Brain pericyte (primary cell): ENCODE measurements at places on chromosomes 13 and 19.

- DNase-seq = no peak
Measured at GRCh38 chr13:111168107-111168506, 53.0 kb downstream of the ARHGEF7 start.

GRCh38 chr13:25207291-25207810, 35.3 kb upstream of the AMER2 start:
- no peak for DNase-seq

GRCh38 chr13:90032841-90033493, 1314.5 kb upstream of the MIR17HG start:
- no peak for DNase-seq

DNA sequence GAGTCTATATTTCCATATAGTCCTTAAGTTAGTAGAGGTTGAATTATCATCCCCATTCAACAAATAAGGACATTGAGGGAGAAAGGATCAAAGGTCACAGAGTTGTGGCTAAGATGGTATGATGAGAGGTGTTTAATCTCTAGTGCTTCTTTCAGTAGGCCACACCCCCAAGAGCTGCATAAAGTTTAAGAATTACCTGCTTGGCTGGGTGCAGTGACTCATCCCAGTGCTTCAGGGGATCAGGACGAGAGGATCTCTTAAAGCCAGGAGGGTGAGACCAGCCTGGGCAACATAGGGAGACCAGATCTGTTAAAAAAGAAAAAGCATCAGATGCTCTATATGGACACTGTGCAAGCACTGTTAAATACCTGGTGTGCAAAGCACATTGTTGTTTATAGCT, 560.0 kb upstream of the KLHL1 start:
- no peak for DNase-seq

DNA sequence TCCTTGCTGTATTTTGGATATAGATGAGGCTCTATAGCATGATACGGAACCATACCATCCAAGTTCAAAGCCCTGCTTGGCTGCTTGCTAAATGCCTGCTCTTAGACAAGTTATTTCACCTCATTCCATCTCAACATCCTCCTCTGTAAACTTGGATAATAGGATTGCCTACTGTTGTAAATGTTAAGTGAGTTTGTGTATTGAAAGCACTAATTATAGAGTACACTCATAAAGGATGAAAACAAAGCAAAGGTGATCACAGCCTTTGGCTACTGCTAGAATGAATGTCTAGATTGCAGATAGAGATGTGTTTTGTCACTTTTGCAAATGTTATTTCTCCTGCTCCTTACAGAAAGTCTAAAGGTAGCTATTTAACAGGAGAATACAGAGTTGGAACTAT, 34.3 kb upstream of the STARD13 start:
- DNase-seq = no peak

- DNase-seq = no peak
Measured at GRCh38 chr19:28715157-28715556, 497.8 kb downstream of the UQCRFS1 start.
